ENCODE measurements at places on chromosomes 3 and 15. TPM values are rescaled to one million over a fixed set of nuclear protein-coding genes. Genes with fewer than 3 reads are reported as not detected.

ATP10A gene
- total RNA-seq, result 0.78 TPM

IL17RB gene
- total RNA-seq, result 2.2 TPM

NMD3 gene
- 72.2 TPM for total RNA-seq

SLC4A7 gene
- 438 TPM for total RNA-seq

UCN2 gene
- total RNA-seq, result not detected

GRAMD2A gene
- 0.47 TPM for total RNA-seq

CCDC191 gene
- total RNA-seq, result 6.6 TPM

FOXL2NB gene
- 0.16 TPM for total RNA-seq

FGD5 gene
- total RNA-seq, result 2.7 TPM
